Femur (tissue), 1 donor: ENCODE measurements at places on chromosomes 1 and 21.

DNA sequence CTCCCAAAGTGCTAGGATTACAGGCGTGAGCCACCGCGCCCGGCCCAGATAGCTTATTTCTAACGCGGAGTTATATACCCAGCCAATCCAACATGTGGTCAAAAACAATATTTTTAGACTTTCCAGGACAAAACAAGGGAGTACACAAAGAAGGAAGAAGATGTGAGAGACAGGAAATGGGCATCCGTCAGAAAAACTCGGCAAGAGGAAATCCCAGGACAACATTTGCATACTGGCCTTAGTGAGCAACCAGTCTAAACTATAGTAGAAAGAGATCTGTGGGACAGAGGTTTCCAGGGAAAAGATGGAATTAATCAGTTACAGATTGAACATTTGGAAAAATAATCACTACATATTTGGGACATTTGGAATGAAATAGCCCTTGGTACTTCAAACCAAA lies 11.4 kb downstream of the ARMH1 start:
- no peak for DNase-seq

DNA sequence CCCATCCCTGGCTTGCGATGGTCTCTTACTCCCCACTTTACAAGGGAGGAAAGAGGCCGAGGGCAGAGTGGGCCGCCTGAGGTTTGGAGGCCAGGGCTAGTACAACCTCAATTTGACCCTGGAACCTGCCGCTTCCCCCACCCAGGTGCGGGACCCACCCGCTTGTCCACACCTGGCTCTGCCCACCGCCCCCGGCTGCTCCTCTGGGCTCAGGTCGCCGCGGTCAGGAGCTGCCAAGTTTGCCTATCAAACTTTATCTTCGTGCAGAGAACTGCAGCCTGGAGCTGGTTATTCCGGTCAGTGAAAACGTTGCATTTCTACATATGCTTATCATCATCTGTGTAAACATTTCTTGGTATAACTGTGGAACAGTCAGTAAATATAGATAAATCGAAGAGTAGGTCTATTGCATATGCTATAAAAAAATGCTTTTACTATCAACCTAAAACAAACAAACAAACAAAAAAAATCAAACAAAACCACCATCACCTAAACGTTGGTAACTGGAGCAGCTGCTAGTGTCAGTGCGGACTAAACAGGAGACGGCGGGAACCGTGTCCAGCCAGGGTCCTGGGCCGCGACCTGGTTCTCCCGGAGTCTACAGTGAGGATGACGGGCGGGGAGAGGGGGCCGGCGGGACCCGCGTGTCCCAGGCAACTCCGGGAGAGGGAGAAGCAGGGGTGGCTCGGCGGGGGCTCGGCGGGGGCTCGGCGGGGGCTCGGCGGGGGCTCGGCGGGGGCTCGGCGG lies 906 bp upstream of the ADARB1 start:
- DNase-seq = peak; percentile 67

DNA sequence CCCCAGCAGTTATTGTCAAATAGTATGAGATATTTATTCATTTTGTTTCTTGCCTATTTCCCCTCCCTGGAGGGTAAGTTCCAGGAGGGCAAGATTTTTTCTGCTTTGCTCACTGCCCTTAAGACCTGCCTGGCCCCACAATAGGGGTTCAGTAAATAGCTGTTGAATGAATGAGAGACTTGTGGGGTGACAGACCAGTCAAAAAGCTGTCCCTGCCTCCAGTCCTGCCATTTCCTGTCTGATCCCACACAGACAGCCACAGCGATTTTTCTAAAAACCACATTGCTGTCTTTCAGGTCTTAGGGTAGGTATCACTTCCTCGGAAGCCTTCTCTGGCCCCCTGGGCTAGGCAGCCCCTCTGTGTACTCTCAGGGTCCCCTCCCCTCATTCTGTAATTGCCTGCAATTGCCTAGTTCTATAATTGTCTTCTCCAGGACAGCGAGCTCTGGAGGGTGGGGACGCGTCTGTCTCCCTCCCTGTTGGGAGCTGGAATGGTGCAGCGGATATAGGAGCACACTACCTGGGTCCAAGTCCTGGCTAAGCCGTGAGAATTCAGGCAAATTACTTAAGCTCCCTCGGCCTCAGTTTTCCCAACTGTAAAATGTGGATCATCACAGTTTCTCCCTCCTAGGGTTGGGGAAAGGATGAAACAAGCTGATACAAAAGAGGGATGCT lies 1.8 kb upstream of the EXTL1 start:
- no peak for DNase-seq

- no peak for DNase-seq
These were observed 49.8 kb downstream of the GREM2 start for GRCh38 chr1:240562111-240562590.

DNA sequence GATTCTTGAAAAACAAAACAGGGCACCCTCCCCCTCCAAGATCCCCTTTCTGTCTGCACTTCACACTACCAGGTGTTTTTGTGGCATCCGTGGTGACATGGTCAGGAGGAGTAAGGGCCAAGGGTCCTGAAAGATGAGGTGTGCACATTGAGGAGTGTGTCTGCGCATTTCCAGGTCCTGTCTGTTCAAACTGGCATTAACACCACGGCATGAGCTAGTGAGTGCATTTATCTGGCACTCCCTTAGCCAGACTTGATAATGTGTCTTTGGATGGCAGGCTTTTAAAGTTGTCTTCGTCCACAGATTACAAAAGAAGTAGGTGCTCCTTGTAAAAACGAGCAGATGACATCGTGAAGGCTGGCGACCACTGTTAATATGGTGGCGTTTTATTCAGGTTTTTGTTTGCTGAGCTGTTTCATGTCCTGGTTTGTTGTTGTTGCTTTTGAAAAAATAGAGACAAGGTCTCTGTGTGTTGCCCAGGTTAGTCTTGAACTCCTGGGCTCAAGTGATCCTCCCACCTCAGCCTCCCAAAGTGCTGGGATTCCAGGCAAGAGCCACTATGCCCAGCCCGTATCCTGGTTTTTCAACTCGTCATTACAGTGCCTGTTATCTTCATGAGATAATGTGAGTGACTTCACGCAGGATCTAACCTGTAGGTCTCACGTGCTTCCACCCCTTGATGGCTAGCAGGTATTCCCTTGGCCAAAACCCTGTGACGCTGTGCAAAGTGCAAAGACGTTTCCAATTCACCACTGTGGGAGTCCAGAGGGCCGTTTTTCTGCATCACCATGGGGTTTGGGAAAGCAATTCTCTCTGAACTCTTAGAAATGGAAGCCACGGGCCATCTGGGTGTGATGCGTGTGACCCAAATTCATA lies 4.2 kb downstream of the TMEM51 start:
- no peak for DNase-seq

GRCh38 chr1:37034121-37035013 lies at the start of gene GRIK3:
TSS of gene GRIK3 (minus strand) at chr1:37034515. CDS start at chr1:37034108, 407 bp downstream.
- DNase-seq = no peak

DNA sequence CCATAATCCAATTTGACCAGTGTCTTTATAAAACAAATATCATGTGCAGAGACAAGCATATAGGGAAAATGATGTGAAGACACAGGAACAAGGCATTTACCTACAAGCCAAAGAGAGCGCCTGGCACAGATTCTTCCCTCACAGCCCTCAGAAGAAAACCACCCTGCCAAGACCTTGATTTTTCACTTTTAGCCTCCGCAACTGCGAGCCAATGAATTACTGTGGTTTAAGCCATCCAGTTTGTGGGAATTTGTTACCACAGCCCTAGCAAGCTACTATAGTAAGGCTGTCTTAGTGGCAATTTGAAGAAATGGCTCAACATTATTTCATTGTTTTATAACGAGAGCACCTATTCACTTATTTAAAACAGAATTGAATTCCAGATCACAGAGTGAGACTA lies 85.7 kb upstream of the CCDC190 start:
- DNase-seq = peak; percentile 20
